Fibroblast of skin of back (primary cell): ENCODE measurements at places on chromosomes 3 and 15.
A peak's percentile ranks its signal among the peaks of the same experiment; 100 is the strongest.

DNA sequence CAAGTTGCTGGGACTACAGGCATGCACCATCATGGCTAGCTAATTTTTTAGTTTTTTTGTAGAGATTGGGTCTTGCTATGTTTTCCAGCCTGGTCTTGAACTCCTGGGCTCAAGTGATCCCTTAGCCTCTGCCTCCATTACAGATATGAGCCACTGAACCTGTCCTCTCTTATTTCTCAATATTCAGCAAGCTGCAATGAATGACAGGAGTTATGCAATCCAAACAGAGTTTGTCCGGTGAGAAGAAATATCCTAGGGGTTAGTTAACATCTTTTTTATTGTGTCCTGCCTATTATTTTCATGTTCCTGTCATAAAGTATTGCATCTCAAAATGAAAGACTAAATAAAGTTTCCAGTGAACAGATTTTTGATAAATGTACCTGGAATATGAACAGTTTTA, 1161.4 kb downstream of the OTOL1 start:
- no peak for DNase-seq

- no peak for DNase-seq
Measured at GRCh38 chr15:53917109-53917508, 61.1 kb upstream of the UNC13C start.

DNA sequence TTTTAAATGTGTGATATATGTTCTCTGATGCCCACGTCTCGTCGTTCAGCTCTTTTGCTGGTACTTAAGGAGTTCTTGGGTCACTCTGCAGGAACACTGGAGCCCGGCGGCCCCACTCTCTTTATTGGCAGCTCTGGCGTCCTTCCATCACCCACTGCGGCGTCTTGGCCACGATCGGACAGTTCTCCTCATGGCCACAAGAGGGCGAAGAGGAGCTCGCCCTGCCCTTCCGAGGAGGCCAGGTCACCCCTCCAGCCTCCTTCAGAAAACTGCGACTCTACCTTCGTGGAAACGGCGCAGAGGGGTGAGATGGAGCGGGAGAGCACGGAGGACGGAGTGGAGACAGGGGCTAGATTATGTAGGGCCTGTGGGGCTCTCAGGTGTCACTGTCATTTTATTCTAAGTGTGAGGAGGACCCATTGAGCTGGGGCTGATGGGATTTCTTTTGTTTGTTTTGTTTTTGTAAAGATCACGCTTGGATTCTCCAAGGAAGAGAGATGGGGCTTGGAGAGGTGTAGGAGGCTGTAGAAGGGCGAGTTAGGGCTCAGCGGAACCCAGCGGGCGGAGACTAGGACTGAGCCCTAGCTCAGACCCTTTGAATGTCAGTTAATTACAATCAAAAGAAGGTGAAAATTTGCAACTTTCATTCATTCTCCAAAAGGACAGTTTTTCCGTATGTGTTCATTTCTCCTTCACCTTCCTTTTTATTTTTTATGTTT, 28.0 kb upstream of the GABRA5 start:
- DNase-seq = peak; percentile 25

- DNase-seq = no peak
Measured at GRCh38 chr3:13335503-13335902, 84.6 kb downstream of the NUP210 start.

DNA sequence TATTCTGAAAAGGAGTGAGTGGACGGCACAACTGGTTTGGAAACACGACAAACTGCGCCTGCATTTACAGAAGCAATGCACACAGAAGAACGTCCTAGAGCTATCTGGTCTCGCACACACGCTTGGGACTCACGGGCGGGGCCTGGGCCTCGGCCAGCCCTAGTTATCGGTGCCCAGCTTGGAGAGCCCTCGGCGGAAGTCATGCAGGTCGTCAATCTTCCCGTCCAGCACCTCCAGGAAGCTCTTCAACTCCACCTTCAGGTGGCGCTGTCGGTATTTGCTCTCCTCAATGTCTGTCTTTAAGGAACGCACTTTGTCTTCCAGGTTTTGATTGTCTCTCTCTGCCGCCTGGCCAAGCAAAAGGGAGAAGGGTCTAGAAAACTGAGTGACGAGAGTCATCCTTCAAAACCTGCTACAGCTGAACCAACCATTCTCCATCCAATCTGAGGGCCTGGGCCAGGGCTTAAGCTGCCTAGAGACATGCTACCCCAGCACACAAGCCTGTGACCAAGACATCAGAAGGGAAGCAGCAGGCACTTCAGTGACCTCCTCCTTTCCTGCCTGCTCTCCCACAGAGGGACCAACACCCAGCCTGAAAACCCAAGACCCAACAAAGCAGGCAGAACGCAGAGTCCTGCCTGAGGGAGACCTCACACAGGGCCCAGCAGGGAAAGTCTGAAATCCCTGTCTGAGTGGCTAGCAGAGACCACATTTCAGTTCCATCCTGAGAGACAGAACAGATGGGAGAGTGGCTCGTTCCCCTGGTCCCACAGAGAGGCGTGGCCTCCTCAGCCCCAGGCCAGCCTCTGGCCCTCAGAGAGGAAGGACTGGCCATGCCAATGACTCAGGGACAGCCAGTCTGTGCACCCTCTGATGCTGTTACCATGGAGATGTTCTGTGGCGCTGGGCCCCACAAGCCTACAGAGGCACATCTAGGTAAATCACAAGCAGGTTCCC, 40.4 kb downstream of the WHAMM start:
- DNase-seq = peak; percentile 78

DNA sequence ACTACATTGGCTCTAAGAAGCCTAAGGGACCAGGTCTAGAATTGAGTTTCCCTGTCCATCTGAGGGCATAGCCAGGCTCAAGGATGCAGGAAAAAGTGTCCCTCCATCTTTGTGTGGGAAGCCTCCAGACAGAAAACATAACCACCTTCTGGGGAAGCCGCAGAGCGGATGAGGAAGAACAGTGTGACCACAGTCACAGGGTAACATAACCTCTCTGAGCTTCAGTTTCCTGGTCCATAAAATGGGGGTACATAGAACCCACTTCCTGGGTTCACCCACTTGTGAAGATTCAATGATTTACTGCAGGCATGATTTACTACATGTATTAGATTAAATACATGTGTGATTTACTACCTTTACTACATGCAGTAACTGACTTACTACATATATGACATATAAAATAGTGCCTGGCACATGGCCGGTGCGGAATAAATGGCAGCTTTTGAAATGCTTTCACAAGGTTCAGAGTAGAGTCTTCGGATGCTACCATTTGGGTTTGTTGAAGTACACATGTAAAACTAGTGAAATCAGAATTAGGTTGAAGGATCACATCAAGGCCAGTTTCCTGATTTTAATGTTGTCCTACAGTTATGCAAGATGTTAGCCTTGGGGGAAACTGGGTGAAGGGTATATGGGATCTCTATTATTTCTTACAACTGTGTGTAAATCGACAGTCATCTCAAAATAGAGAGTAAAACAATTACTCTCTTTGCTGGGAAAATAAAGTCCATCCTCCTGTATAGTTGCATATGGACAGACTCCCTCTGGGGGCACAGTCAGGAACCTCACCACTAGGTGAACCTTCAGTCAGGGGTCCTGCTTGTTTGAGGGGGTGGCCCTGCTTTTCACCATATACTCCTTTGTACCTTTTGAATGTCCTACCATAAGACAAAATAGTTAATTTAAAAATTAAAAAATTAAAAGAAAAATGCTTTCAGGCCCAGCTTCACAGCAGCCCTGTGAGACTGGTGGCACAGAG, 86.0 kb downstream of the SEMA5B start:
- DNase-seq = no peak
